T-helper 2 cell (primary cell): ENCODE measurements at places on chromosomes 11 and 22.

DNA sequence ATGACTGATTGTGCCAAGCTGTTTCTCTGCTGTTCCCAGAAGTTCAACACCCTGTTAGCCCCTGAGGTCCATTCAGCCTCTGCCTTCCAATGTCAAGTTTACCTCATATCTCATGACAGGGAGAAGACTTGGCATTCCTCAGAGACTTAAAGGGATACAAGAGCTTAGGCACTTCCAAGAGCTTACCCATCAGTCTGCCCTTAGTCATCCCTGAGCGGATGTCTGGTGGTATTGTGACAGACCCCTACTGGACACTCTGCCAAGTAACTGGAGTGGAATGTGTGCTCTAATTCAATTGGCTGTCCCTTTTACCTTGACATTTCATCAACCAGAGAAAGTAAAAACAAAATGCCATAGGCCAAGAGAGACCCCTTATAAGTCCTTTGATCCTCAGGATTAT, 151.5 kb downstream of the AASDHPPT start:
- DNase-seq = no peak

GRCh38 chr22:20238901-20239675, 29.0 kb downstream of the RTN4R start:
- DNase-seq = no peak

- DNase-seq = no peak
Observed at GRCh38 chr22:38981005-38981991, 849 bp upstream of the APOBEC3B start.

DNA sequence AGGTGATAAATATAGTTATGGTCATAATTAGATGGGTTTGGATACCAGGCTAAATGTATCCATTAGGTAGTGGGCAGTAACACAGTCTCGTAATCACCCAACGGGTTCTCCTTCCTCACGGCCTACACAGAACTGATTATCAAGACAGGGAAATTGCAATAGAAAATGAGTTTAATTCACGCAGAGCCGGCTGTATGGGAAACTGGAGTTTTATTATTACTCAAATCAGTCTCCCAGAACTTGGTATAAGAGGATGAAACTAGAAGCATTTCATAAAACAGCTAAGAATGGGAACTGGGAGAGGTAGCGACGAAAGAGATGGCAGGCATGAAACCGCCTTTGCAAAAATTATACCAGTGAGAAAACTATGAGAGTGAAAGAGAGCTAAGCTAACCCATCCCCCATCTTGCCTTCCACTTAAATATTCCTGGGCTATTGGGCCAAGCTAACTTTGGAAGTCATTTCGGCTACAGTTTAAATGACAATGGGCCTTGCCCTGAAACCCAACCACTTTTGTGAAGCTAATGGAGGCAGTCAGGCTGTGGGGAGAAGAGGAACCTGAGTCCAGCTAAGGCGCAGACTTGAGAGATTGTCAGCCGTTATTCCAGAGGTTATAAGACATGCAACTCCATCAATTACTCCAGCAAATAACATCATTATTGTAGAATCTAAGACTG, 29.6 kb downstream of the CTSC start:
- no peak for DNase-seq

GRCh38 chr11:45409587-45409986, 123.4 kb upstream of the SYT13 start:
- no peak for DNase-seq
